H4 (cell line): ENCODE measurements at places on chromosomes 5 and 9. TPM values are rescaled to one million over a fixed set of nuclear protein-coding genes. Genes with fewer than 3 reads are reported as not detected.

C1QTNF3 gene
- 0.17 and 0.76 TPM in 2 replicates for total RNA-seq

TMEM250 gene
- 12.5 and 20.3 TPM in 2 replicates for total RNA-seq

CARTPT gene
- not detected in 2 replicates for total RNA-seq

PPP3R2 gene
- not detected in 2 replicates for total RNA-seq

ATOSB gene
- total RNA-seq: 7.5 and 9.7 TPM in 2 replicates
